Stimulated activated CD8-positive, alpha-beta memory T cell treated with anti-CD3 and anti-CD28 coated beads, Interleukin-2, amount 100 ng/mL, for 1 hour (primary cell): ENCODE measurements at places on chromosomes 6 and 20.

DNA sequence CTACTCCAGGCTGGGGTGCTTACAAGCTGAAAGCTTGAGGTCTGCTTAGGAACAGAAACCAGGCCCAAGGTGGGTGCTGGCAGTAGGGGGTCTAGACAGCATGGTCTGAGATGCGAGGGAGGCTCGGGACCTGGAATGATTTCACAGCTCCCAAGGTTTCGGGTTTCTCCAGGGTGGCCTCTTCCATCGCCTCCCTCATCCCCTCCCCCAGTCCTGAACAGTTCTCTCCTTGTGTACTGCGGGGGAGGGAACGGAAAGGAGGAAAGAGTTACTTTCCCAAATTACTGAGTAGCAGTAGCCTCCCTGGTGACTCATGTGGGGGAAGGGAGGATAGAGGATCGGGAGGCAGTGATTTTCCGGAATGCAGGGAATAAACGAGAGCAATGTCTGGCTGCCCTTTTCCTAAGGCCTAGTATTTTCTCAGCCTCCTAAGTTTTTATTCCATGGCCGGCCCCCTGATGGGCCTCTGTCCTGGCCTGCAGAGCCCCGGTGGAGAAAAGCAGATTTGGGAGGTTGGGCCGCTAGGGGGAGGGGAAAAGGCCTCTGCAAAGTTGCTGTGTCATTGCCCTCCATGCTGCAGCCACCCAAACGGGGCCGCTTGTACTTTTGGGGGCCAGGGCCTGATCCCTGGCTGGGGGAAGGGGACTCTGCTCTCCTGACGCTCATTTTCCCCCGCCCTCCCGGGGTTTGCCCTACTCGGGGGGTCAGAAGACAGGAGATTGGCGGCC, 1.5 kb downstream of the BRD2 start:
- DNase-seq: peak; percentile 51

DNA sequence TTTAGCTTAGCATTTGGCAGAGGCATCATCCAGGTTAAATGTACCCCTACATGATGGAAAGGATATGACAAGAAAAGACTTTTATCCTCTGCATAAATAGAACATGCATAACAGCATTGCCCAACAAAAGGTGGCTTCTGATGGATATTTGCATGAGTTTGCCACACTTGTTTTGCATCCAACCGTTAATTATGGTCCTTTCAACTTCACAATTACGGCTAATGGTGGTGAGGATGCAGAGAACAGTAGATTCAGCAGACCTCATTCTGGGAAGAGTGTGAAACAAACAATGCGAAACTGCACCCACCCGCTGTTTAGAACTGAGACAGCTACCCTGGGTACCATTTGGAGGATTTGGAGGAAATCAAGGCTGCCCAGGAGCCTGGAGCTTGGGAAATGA, 690.9 kb upstream of the CHD6 start:
- DNase-seq: no peak

GRCh38 chr6:26025894-26026832, 61.1 kb upstream of the HFE start:
- peak; percentile 78 for DNase-seq

DNA sequence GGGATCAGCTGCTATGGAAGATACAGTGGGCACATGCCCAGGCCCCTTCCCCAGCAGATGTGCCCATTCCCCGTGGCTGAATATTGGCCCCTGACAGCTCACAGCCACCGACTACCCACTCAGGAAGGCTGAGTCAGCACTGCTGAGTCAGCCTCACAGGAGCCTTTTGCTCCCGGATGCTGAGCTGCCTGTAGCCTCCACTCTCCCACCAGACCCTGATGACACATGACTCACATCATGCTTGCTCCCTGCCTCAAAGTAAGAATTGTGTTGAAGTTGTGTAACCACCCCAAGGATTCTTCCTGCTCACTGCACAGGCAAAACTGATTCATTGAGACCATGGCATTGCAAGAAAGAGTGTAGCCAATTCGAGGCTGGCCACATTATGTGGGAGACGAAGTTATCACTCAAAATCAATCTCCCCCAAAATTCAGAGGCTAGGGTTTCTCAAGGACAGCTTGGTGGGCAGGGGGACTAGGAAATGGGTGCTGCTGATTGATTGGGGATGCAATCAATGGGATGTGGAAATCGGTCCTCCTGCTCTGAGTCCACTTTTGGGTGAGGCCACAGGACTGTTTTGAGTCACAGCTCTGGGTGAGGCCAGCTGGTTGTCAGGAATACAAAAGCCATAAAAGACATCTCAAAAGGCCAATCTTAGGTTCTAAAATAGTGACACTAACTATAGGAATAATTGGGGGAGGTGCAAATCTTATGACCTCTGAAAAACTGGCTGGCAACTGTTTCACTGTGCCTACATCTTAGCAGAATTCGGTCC, 556.6 kb upstream of the CDH4 start:
- no peak for DNase-seq

DNA sequence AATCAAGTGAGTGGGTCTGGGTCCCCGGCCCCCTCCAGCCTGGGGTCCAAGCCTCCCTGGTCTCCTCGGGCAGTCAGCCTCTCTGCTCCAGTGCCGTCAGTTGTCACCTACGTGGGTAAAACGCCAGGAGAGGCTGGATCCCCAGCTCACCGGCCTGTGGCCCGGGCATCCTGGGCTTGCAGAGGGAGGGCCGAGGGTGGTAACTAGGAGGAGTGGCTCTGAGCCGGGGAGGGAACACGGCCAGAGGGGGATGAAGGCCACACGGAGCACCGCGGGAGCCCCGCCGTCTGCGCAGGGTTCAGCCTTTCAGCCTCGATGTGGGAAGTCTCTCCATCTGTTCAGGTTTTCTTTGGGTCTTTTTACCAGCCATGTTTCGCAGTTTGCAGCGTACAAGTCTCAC, 29.5 kb upstream of the BHLHE23 start:
- no peak for DNase-seq

GRCh38 chr20:17645546-17646208, 36.4 kb downstream of the RRBP1 start:
- DNase-seq: no peak

- DNase-seq: no peak
Observed at GRCh38 chr6:45256697-45257695, 71.1 kb upstream of the RUNX2 start.

- DNase-seq: no peak
Observed at GRCh38 chr6:26300828-26301227, 64.2 kb upstream of the BTN3A2 start.

GRCh38 chr6:163543321-163543720, 128.8 kb downstream of the QKI start:
- no peak for DNase-seq

GRCh38 chr20:46088409-46089166, 1.2 kb downstream of the NCOA5 start:
- no peak for DNase-seq

GRCh38 chr6:43990627-43991619, 136.3 kb downstream of the MRPL14 start:
- DNase-seq: no peak

- DNase-seq: no peak
Observed at GRCh38 chr6:160962835-160963623, 28.5 kb upstream of the MAP3K4 start.
